H7 (cell line): ENCODE measurements at places on chromosomes 7 and 10. TPM values are rescaled to one million over a fixed set of nuclear protein-coding genes. Genes with fewer than 3 reads are reported as not detected.

The LDB3 gene
- total RNA-seq, result 0.03 and 0.30 TPM in 2 replicates

The TBXAS1 gene
- 0.55 and 0.76 TPM in 2 replicates for total RNA-seq

The NYAP1 gene
- total RNA-seq, result 4.0 and 5.5 TPM in 2 replicates

The ANAPC16 gene
- 56.6 and 79.0 TPM in 2 replicates for total RNA-seq

The FFAR4 gene
- total RNA-seq, result not detected in 2 replicates

The UPK3B gene
- 0.07 TPM in 1 of 2 replicates, not detected in the other for total RNA-seq

The MEOX2 gene
- total RNA-seq, result not detected in 2 replicates

The CLDN3 gene
- 3.3 and 5.9 TPM in 2 replicates for total RNA-seq

The ADAMTS14 gene
- total RNA-seq, result 1.1 and 2.4 TPM in 2 replicates

The FRMD4A gene
- 10.8 TPM in 2 replicates for total RNA-seq

The PAX4 gene
- 0.07 TPM in 1 of 2 replicates, not detected in the other for total RNA-seq

The PRTFDC1 gene
- total RNA-seq, result 12.5 and 13.4 TPM in 2 replicates

The GPR26 gene
- total RNA-seq, result 0.03 and 0.07 TPM in 2 replicates

The PNLIPRP2 gene
- total RNA-seq, result not detected in 2 replicates

The PTEN gene
- total RNA-seq, result 25.5 and 53.6 TPM in 2 replicates

The TACC2 gene
- total RNA-seq, result 8.8 and 11.8 TPM in 2 replicates

The FKBP6 gene
- total RNA-seq, result 0.10 TPM in 1 of 2 replicates, not detected in the other

The GIMAP5 gene
- not detected in 2 replicates for total RNA-seq

The LEP gene
- total RNA-seq, result not detected in 2 replicates

The C10orf105 gene
- 0.17 and 0.18 TPM in 2 replicates for total RNA-seq

The ARHGEF35 gene
- 1.4 and 1.6 TPM in 2 replicates for total RNA-seq

The NME8 gene
- total RNA-seq, result 2.7 TPM in 1 of 2 replicates, not detected in the other

The HPSE2 gene
- total RNA-seq, result 0.30 and 0.48 TPM in 2 replicates

The EEF1AKMT2 gene
- 20.1 and 28.6 TPM in 2 replicates for total RNA-seq

The ATP6V0A4 gene
- total RNA-seq, result 0.42 and 0.59 TPM in 2 replicates

The RASA4 gene
- total RNA-seq, result 7.8 and 9.3 TPM in 2 replicates

The RRP12 gene
- 41.7 and 47.4 TPM in 2 replicates for total RNA-seq

The CUL1 gene
- 46.7 and 52.0 TPM in 2 replicates for total RNA-seq
